ENCODE measurements at places on chromosomes 7 and 10. TPM values are rescaled to one million over a fixed set of nuclear protein-coding genes. Genes with fewer than 3 reads are reported as not detected.

The ADAMTS14 gene
- 15.6 TPM for total RNA-seq

The CHST15 gene
- 35.5 TPM for total RNA-seq

The KAZALD1 gene
- 9.7 TPM for total RNA-seq

The SRRM3 gene
- 1.9 TPM for total RNA-seq

The PSPH gene
- total RNA-seq = 39.4 TPM

The MYOZ1 gene
- total RNA-seq = 0.12 TPM

The MGAM2 gene
- not detected for total RNA-seq

The NANOS1 gene
- 1.5 TPM for total RNA-seq

The ZNF680 gene
- 6.2 TPM for total RNA-seq

The USP6NL gene
- 11.4 TPM for total RNA-seq
